ENCODE measurements at places on chromosomes 13 and 19.

DNA sequence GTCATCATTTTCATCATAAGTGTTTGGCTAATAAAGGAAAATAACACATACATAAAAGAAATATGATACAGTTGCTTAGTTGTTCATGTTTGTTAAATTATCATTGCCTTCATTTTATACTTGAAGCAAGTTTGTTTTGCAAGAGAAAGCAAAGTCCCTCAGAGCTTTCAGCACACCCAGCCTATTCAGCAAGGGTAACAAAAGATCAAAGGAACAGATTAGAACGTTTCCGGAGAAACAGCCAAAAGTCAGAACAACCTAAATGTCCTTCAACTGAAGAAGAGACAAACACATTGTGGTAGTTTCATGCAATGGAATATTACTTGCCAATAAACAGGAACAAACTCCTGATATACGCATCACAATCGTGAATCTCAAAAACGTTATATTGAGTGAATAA is 380.7 kb downstream of the MZT1 start:
- no peak for DNase-seq

DNA sequence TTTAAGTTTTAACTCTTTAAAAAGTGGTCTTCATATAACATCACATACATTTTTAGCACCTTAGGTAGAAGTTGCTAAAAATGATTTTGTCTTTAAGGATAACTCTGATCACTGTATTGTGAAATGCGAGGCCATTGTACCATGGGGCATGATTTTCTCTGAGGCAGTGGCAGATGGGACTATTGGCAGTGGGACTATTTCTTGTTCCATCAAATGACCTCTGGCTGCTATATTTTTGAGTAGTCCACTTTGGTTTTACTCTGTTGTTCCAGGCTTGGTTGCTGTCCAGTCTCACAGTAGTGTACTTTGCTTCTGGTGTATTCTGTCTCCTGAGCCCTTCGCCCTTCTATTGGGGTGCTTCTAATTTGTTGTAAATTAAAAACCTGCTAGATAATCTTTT is 156.5 kb downstream of the ATP8A2 start:
- DNase-seq: no peak

GRCh38 chr13:72849571-72849970 is 67.6 kb downstream of the PIBF1 start:
- no peak for DNase-seq

- no peak for DNase-seq
These were observed 58.1 kb downstream of the LACC1 start for GRCh38 chr13:43937839-43938238.

DNA sequence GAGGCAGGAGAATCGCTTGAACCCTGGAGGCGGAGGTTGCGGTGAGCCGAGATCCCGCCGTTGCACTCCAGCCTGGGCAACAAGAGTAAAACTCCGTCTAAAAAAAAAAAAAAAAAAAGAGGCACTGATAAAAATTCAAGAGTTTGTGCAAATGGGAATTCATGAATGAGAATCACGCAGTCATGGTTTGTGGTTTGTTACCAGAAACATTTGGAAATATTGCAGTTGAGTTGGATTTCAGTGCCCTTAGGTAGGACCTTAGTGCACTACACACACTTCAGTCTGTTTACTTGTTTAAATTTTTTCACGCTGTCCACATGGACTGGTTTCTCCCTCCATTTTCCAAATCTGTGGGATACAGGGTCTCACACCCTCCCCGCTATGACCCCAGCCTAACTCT is 28.4 kb downstream of the ZNF844 start:
- DNase-seq: no peak

All from effector CD4-positive, alpha-beta T cell (primary cell).